ENCODE measurements at places on chromosomes 1 and 21.

- no peak for DNase-seq
Measured at GRCh38 chr1:1283821-1284220, 3.6 kb downstream of the SCNN1D start.

- no peak for DNase-seq
Measured at GRCh38 chr1:183033205-183033604, 10.0 kb downstream of the LAMC1 start.

- no peak for DNase-seq
Measured at GRCh38 chr1:183188240-183188639, 2.2 kb downstream of the LAMC2 start.

- no peak for DNase-seq
Measured at GRCh38 chr1:107866870-107867269, 98.1 kb downstream of the VAV3 start.

- peak; percentile 37 for DNase-seq
Measured at GRCh38 chr1:205907794-205908193, 35.5 kb downstream of the SLC26A9 start.

DNA sequence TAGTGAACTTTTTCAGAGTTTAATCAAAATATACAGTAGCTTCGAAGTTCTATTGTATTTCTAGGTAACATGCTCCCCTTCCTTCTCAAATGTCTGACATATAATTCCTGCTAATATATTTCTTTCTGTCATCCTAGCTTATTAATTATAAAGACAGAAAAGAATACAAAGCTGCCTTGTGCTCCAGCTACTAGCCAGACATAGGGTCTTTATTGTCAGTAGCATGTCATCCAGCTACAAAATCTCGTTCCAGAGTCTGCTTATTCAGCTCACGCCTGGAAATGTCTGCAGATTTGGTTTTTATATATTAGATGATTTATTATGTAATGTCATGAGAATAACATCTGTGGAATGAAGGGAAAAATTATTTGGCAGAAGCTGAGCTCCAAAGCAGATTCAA is 1102.8 kb downstream of the BRINP3 start:
- no peak for DNase-seq

DNA sequence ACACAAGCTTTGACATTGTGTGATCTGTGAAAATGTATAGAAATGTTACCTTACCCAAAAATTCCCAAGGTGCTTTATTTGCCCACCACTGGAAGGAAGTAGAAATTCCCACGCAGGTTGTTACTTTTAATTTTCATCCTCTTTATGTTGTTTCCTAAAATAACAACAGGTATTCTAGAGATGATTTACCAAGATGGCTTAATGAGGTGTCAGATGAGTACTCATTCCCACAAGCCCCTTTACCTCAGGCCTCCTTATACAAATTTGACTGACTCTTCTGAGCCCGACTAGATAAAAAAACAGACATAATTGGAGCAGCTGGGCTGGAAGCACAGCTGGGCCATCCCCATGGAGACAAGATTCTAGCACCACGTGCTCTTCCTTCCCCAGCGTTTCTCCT is 114.6 kb downstream of the LIPI start:
- DNase-seq = no peak

GRCh38 chr1:237998581-237998980 is 107.9 kb upstream of the ZP4 start:
- DNase-seq = no peak

DNA sequence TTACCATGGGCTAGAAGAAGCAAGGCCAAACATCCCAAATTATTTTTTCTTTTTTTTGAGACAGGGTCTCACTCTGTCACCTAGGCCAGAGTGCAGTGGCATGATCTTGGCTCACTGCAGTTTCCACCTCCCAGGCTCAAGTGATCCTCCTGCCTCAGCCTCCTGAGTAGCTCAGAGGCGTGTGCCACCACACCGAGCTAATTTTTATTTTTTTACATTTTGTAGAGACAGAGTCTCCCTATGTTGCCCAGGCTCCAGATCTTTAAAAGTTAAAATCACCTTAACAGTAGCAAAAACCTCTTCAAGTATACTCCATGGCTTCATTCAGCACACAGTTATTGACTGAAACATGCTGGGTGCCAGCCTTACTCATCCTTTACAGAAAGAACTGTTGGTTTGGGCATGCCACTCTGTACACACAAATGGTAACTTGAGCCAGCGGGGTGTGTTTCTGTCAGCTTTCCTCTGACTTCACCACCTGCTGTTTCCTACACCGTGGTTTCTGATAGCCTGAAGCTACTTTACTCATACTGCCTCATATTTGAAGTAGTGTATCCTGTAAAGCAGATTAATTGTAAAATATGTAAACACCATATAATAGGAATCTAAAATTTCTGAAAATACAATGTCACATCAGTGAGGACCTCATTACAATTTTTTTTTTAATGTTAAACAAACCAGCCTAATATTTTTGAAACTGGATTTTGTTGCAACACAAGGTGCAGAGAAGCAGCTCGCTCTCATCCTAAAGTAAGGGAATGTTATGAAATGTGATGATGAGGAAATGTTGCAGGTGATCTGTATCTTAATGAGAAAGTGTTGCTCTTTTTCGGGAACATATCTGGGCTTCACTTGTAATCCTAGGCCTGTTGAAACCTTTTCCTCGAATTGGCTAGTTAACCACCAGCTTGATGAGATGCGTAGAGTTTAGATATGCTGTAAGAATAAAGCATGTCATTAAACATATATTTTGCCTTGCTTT is 113.9 kb downstream of the ATP5PO start:
- DNase-seq = peak; percentile 30

DNA sequence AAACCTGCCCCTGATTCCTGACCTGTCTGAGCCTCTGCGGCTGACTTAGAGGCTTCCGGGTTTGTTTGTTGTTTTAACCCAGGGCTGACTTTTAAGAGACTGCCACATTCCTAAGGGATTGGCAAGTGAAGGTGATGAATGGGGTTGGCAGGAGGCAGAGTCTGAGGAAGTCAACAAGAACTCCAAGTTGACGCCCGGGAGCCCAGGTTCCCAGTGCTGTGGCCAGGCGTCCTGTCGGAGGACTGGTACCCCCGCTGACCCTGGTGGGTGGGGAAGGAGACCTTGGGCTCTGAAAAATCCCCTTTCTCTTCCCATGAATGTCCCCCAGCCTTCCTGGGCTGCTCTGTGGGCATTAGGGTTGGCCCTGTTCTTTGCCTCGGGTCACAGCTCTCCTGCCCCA is 19.7 kb upstream of the EPS8L3 start:
- DNase-seq = peak; percentile 82

DNA sequence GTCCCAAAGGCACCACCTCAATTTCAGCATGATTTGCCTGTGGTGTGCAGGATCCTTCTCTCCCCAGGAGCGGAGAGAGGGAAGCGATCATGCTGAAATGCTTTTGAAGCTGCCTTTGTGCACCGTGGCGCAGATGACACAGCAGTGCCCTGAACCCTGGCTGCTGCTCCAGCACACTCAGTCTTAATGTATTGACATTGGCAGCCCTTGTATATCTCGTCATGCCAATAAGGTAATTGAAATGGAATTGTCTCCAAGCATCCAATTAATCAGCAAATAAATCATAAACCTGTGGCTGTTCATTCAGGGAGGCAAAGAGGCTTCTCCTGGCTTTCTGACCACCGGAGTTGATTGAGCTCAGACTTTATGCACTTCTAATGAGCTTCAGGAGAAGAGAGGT is 139.8 kb downstream of the KAZN start:
- DNase-seq = no peak

- DNase-seq = no peak
Measured at GRCh38 chr1:155010211-155010918, 7.8 kb downstream of the ZBTB7B start.

DNA sequence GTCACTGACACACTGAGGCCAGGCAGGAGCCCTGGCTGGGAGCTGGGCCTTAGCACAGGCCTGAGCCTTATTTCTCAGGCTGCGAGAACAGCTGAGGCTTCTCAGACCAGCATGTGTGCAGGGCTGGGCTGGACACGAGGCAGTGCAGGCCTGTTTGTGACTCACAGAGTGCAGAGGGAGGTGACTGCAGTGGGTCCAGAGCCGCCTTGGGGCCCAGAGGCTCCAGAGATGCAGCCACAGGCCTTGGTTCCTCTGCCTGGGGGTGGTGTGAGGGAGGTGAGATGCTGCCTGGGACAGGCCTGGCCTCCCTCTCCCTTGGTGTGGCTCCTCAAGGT is 61.2 kb upstream of the ETV3 start:
- peak; percentile 25 for DNase-seq

DNA sequence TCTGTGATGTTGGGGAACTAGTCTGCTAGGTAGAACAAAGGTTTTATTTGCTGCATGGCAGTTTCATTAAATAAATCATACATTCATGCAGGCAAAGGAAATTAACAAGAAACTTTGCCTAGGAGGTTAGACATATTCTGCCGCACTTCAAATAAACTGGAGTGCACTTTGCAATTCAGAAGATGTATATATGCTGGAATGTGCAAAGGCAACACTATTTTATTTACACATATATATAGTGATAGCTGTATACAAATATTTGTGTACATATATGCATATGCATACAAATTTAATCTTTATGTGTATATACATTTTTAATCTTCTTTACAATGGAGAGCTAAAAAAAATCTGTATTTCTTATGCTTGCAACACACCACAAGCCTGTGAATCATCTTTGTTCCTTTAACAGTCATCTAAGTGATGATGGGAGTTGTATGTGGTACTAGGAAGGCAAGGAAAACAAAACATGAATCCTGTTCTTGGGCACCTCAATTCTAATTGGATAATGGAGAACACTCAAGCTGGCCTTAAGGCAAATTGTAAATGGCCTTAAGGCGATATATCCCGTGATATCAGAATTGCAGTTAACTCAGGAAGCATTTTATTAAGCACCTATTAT is 605.8 kb upstream of the CAMK1G start:
- DNase-seq = no peak

GRCh38 chr21:16584756-16585155 is 855.0 kb downstream of the USP25 start:
- no peak for DNase-seq

- no peak for DNase-seq
Measured at GRCh38 chr1:156165083-156165482, 11.7 kb downstream of the SEMA4A start.

GRCh38 chr1:79604490-79605198 is 598.1 kb upstream of the ADGRL4 start:
- no peak for DNase-seq

DNA sequence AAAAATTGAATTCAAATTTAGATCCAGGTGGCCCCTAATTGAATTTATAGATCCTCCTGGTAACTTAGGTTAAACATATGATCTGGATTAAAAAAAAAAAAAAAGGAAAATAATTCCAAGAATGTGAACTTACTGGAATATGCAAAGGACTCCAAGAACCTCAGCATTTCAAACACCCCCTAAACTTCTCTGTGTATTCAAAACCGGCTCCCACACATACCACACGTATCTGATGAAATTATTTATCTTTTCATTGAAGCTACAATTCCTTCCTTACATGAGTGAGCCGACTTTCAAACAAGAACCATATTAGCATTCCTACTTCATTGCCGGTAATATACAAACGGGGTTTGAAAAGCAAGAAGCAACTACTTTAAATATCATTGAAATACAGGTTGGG is 61.4 kb upstream of the FMN2 start:
- no peak for DNase-seq

DNA sequence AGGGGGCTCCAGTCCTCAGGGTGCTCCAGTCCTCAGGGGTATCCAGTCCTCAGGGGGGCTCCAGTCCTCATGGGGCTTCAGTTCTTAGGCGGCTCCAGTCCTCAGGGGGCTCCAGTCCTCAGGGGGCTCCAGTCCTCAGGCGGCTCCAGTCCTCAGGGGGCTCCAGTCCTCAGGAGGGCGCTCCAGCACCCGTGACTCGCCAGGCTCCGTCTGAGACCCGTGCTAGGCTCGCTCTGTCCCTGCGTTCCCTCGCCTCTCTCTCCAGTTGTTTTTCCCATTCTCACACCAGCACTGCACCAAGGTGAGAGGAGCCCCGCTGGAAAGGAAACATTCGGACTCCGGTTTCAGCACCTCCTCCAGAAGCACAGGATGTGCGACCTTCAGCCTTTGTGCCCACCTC is 9.4 kb upstream of the OR2M2 start:
- no peak for DNase-seq

DNA sequence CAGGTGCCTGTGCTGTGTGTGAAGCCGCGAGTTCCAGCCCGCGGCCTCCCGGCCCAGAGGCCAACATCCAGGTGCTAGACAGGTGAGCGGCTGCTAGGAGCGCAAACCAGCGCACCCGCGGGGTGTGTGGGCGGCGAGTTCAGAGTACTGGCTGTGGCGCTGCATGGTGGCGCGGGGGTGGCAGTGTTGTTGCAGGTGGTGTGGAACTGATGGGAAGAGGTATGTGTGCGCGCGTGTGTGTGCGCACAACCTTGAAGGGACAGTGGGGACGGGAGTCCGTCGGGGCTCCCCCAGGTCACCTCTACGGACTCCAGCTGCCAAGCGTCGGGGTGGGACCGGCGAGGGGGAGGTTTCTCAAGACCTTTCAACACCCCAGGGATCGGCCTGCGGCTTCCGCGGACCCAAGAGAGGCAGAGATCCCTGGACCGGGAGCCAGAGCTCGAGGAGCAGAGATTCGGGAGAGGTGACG is 433 bp upstream of the DMBX1 start:
- DNase-seq = no peak

DNA sequence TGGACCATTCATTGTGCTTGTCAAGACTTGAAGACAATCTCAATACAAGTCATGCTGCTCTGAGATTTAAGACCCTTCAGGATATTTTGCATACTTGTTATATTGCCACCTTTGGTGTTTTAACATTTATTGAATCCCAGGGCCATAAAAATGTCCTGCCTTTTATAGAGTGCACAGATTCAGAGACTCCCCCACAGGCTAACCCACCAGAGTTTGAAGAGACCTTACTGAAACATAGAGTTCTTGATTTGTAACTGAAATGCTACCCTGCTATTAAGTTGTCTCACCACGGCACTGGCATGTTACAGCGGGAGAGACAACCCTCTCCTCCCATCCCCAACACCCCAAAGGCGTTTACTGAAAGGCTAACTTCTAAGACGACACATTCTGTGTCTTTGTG is 313.9 kb upstream of the USP24 start:
- DNase-seq = no peak

DNA sequence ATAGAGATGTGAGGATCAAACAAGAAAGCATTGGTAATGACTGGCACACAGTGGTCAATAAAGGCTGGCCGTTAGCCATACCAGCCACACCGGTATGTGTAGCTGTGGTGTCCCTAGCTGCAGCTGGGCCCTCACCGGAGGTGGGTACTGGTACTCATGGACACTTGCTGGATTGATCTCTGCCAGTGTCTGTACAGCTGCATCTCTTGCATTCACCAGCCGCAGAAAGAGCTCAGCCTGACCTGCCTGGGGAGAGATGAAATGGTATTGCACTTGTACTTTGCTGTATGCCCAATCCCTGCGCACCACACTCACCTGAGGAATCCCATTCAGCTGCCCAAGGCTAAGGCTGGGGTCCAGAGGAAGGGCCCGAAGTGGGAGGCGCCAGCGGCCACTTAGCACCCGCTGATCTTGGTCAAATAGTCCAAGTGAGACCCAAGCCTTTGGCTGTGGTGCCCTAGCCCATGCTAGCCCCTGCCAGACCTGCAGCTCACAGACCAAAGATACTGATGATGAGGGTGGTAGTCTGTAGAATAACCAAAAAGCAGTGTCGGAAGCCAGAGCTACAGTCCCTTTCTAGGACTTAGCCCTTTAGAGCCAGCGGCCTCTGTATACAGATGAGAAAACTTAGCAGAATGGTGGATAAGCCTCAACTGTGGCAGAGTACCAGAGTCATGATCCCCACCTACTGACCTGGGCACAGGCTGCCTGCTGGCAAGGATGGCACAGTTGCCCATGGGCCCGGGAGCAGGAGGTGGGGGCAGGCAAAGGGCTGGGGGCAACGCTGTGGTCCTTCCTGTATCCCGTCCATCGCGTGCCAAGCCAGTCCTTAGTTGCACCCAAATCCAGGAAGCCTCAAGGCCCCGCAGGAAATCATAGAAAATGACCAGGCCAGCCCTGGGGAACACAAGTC is 3.0 kb downstream of the CCDC17 start:
- DNase-seq = no peak
